Kidney glomerular epithelial cell (primary cell): ENCODE measurements at places on chromosomes 4 and X.

DNA sequence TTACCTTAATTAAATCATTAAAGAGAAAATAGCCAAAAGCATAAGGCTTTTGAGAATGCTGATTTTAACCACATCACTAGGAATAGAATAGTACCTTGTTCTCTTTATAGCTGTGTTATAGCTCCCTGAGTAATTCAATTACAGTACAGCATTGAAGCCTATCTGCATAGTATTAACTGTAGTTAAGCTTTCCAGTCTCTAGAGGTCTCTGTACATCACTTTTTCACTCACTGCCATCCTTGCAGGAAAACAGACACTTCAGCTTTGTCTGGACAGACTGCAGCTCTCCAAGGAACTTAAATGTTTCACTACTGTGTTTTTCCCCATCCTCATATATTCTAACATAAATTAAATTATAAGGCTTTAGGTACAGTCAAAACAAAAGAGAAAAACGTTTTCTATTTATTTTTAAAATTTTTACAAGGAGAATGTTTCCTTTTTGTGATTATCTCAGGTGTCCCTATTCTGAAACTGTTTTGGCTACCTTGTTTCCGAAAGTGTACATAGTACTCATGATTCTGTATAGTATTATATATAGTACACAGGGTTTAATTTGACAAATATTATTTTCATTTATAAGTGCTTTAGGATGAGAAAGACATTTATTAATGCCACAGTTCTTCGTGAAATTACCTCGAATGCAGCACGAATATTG is 407.9 kb downstream of the PCDH18 start:
- DNase-seq = peak; percentile 69

DNA sequence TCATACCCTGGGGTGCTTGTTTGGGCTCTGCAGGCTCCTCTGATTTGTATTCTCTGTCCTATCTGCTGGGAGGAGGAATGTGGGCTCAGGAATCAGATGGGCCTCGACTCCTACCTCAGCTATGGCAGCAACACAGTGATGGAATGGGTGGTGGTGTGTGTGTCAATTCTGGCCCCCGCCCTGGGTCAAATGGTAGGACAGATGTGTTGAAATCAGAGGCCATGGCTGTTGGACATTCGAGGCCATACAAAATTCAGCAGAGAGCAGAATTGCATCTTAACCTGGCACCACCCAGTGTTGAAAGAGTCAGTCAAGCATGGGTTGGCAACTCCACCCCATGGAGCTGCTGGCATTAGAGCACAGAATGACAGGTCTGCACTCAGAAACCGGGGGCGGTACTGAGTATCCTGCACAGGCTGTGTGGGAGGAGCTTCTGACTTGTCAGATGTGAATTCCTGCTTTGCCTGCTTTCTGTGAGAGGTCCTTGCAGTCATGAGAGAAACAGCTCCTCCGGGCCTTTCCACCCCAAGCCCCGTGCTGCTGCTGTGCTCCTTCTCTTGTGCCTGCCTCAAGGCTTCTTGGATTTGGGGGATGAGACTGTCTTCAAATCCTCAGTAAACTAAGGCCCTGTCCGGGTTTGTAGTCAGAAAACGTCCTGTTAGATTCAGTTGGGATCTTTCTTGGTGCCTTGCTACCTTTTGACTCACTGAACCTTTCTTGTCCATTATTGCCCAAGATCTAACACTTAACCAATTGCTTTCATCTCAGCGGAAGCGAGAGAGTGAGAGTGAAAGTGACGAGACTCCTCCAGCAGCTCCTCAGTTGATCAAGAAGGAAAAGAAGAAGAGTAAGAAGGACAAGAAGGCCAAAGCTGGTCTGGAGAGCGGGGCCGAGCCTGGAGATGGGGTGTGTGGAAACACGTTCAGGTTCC is 13.0 kb downstream of the DKC1 start:
- DNase-seq = peak; percentile 67

DNA sequence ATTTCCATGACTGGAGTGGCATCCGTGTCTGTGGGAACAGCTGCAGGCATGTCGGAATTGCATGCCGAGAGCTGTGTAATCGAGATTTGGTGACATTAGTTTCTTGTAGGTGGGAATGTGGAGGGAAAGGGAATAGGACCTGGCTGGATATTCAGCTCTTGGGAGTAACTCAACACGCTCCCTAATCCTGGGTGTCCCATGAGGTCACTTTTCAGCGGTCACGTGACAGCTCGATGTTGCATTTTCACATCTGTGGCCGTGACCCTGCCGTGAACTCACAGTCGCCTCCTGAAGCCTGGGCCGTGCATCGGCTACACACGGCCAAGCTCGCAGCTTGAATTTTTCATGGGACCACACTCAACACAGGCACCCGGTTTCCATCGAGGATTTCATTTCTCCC is 25.8 kb upstream of the PSAPL1 start:
- no peak for DNase-seq

DNA sequence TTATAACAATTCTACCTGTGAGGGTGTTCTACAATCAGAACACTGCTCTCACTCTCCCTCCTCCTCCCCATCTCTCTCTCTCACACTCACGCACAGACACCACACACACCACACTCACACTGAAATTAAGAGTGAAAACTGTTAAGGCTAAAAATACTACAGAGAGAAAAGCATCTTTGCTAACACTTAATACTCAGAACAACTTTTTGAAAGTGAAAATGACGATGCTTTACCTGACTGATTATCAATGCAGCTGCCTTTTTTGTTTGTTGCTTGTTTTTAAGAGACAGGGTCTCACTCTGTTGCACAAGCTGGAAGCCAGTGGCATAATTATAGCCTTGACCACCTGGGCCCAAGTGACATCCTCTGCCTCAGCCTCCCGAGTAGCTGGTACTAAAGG is 222.4 kb downstream of the APBB2 start:
- DNase-seq = no peak

- no peak for DNase-seq
Measured at GRCh38 chr4:78737035-78737434, 39.1 kb upstream of the BMP2K start.

DNA sequence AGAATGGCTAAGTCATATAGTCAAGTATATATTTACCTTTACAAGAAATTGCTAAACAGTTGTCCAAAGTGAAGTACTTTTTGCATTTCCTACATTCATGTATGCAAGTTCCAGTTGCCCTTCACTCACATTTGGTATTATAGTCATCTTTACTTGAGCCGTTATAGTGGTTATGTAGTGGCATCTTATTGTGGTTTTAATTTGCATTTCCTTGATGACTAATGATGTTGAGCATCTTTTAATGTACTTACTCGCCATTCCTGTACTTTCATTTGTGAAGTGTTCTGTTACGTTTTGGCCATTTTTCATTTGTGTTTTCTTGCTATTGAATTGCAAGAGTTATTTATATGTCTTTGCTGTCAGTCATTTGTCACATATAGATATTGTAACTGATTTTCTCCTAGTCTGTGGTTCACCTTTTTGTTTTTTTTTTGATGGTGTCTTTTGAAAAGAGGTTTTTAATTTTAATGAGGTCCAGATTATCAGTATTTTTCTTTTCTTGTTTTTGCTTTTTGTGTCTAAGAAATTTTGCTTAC is 27.6 kb downstream of the ARFIP1 start:
- DNase-seq = no peak

GRCh38 chrX:30613721-30614120 is 36.2 kb upstream of the TASL start:
- no peak for DNase-seq

DNA sequence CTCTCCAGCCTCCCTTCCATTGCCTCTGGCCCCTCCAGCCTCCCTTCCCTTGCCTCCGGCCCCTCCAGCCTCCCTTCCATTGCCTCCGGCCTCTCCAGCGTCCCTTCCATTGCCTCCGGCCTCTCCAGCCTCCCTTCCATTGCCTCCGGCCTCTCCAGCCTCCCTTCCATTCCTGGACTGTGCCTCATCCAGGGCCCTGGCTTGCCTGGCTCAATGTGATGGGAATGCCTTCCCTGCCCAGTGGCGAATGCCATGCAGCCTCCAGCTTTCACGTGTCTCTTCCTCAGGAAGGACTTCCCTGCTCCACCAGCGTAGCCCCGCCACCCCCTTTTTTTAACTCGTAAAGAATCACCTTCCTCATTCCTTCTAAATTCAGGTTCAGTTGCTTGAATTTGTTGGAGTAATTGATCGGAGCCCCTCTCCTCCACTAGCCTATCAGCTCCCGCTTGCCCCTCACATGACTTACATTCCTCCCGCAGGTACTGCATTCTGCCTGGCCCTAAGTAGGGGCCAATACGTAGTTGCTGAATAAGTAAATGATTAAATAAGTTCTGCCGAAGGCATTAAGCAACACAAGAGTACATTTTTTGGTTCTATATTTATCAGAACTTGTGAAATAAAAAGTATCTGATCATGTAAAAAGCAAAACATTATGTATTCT is 30.3 kb downstream of the SORBS2 start:
- no peak for DNase-seq

- no peak for DNase-seq
Measured at GRCh38 chr4:42398171-42398870, 1.0 kb downstream of the SHISA3 start.

DNA sequence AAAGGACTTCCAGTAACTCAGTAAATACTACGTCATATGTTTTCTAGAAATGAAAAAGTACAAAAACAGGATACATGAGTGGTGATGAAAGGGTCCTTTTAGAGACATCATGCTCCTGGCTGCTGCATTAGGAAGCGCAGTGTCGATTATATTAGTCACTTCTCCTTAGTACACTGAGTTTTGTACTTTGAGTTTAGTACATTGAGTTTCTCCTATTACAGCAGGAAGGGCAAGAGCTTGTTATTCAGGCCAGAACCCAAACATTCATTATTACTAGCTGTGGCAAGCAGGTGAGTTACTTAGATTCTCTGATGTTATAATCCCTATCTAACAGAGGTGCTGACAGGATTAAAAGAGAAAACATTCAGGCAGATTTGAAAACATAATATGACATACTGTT is 21.3 kb downstream of the RPGR start:
- DNase-seq = no peak

- DNase-seq = no peak
Measured at GRCh38 chr4:15482842-15483241, 13.2 kb downstream of the CC2D2A start.

DNA sequence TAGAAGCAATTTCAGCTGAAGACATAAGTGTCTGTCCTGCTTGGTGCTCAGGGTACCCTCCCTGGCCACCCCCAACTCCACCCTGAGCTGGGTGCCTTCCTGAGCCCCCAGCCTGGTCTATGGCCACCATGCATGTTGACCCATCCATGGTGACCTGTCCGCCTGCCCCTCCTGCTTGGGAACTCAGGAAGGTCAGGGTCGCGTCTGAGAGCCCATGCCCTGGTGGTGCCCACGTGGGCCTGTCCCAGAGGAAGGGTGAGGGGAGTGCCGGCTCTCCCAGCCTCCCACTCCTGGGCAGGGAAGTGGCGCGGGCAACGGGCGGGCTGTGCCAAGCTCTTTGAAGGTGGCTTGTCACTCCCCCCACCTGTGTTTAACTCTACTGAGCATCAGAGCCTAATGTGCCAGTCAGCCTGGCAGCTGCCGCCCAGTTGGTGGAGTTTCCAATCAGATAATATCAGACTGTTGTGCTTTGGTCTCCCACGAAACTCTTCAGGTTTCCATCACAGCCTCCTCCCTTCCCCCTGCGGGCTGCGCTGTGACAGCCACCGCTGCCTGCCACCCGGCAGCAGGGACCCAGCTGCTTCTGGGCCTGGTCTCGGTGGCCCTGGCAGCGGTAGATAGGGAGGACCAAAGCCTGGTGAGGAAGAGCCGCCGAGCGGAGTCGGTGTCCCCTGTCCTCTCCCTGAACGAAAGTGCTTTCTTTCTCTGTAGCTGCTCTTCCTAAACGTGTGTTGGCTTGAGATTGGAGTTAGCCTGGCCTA is 4.8 kb downstream of the SH3BP2 start:
- DNase-seq = no peak

DNA sequence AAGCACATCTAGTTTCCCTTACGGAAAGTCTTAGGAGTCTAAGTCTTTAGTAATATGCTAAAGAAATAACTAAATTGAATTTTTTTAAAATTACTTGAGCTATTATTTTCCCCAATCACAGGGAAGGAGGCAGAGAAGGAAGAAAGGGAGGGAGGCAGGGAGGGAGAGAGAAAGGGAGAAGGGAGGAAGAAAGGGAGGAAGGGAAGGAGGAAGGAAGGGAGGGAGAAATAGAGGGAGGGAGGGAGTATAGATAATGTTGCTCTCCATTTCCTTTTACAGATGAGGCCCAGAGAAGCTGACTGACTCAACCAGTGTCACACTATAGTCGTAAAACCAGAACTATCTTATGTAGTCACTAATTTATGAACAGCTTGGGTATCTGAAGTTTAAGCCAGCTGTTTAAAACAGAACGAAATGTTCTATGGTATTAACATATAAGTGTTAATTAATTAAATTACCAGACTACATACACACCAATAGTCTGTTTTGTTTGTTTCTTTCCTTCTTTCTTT is 14.6 kb downstream of the SH3RF1 start:
- DNase-seq = no peak

GRCh38 chrX:16786791-16787735 is 797 bp downstream of the TXLNG start:
- no peak for DNase-seq

GRCh38 chr4:22389240-22389870 is 126.5 kb downstream of the ADGRA3 start:
- peak; percentile 44 for DNase-seq

- DNase-seq = no peak
Measured at GRCh38 chrX:100625985-100626491, 10.6 kb downstream of the TSPAN6 start.

DNA sequence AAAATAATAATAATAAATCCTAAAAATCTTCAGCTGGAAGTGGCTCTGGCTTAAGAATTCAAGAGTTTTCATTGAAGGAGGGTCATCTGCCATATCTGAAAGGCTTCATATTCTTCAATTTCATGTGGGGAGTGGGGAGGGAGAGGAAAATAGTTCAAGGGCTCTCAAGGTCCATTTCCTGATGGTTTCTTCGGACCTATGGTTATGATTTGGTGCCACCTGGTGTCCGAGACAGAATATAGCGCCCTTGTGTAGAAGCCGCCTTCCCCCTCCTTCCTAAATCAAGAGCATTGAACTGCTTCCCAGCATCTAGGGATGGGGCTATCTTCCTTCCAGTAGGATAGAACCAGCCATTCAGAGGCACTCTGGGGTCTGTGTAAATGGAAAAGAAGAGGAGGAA is 34.3 kb downstream of the NLGN3 start:
- peak; percentile 25 for DNase-seq

GRCh38 chr4:40178672-40179071 is 18.2 kb upstream of the RHOH start:
- DNase-seq = no peak

DNA sequence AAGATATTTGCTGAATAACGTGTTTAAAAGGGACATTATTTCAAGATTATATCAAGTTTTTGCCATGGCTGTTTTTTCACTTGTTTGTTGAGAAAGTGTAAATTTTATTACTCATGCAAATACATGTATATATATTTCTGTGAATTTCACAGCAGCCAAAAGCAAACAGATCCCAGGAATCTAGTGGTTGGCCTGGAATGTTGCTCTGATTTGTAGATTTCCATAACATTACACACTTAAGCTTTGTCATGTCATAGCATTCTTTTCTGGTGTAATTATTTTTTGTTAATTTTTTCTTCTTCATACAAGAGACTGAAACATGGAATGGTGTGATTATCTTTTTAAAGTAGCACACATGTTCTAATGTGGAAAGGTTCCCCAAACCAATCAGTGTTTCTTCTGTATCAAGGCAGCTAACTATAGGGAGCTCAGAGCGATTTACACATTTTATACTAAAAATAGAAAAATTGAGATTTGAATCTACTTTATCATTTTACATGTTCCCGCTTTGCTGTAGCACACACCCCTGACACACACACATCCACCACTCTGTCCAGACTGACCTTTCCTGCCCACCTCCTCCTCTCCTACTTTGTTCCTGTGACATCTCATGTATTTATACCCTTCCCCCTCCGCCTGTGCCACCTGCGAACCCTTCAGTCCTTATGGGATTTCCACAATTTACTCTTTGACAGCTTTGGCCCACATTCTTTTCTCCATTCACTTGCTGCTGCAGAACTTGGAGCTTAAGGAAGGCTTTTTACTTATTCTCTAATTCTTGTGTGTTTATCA is 20.3 kb downstream of the RUFY3 start:
- no peak for DNase-seq
